ENCODE measurements at places on chromosomes 6 and 20.

DNA sequence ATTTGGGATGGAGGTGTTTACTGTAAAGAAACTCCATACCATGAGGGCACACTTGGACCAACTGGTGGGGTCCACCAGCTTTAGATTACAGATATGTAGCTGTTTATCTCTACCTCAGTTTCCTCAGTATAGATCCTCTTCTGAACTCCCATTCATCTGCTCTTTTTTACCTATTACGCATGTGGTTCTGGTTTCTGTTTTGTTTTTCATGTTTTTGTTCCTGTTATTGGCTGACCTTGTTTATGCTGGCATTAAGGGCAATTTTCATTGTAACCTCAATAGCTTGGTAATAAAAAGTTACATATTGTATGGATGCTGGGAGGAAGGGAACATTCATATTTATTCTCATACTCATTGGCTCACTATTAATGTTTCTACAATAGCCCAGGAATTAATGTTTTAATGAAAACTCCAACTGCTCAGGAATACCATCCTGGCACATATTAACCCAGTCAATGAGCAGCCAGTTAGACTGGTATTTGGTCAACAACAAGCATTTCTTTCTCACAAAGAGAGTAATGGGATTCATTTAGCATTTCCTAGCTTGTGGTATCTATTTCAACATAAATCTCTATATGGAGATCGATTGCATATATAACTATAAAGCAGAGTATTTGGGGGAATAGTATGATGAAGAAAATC, 83.8 kb upstream of the FAM184A start:
- DNase-seq, result no peak

GRCh38 chr20:14673164-14673563, 335.8 kb upstream of the FLRT3 start:
- no peak for DNase-seq

- no peak for DNase-seq
These were observed 320.9 kb upstream of the SASH1 start for GRCh38 chr6:148021699-148022098.

DNA sequence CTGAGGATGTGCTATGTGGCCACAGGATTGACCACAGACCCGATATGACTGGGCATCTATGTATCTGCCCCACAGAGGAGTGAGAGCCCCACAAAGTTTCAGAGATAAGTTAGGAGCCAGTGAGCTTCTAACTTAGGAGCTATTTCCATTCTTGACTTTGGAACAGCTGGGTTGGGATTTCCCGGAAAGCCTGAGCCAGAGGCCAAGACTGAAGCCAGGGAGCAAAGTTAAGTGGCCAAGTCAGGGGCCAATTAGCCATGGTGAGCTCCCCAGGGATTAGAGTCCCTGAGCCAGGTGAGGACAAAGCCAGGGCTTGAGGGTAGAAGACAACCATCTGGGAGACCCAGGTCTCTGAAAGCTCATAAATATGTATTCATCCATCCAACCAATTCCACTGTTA, 143.6 kb downstream of the MAFB start:
- DNase-seq, result no peak

GRCh38 chr6:164252948-164253347, 838.4 kb downstream of the QKI start:
- DNase-seq, result no peak

DNA sequence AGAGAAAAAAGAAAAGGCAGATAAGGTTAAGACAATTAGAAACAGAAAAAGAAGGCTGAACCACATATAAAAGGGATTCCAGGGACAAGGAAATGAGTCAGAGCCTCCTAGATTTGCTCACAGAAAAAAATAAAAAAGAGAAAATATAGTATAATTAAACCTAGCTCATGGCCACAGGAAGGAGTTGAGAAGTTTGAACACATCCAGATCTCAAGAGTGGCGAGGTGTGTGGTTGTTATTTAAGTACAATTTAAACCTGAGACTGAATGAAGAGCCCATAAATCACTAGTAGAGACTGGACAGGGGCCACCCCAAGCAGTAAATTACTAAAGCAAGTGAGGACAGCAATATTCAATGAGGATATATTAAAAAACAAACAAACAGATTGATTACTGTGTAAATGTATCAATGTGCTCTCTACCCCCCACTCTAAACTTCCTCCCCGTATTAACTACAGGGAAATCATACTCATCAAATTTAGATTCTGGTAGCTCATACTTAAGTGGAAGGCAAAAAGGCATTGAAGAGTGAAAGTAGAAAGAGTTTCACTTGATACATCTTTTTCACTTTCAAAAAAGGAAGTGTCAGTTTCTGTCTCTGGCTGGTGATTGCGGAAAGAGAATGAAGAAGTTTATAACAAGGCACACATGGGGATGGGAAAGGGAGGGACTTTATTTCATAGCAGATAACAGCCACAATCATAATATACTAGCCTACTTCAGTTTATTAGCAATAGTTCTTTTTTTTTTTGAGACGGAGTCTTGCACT, 49.3 kb upstream of the SCAF8 start:
- DNase-seq, result no peak

DNA sequence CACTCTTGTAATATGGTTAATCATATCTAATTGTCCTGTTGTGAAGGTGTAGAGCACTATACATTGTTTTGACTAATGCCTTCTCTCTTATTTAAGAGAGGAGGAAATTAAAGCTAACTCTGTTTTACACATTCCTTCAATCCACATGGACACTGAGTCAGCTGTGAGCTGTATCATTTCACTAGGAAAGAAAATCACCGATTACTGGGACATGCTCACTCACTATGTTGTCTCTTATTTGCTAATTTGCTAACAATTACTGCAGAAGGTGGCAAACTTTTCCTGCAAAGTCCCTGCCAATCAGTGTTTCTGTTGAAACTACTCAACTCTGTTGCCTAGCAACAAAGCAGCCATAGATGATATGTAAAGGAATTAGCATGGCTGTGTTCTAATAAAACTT, 98.2 kb downstream of the BCAS1 start:
- no peak for DNase-seq

DNA sequence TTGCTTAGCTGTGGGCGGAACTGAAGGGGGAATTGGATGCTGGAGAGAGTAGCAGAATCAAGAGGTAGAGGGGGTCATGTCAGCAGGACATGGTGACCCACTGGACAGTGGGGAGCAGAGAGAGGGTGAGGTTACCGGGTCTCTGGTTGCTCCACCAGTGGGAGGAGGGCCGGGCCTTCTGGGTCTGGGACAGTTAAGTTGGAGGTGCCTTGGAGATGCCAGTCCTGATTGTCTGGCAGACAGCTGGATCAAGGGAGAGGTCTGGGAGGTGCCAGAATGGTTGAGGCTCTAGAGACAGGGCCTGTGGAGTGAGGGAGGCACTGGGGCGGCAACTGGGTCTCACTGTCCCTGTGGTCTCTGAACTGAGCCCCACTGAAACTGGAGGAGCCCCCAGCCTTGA, 24.6 kb downstream of the MANBAL start:
- DNase-seq, result no peak

GRCh38 chr6:75202676-75203131, 3.1 kb downstream of the COL12A1 start:
- no peak for DNase-seq

GRCh38 chr20:49925901-49926454, 10.2 kb upstream of the RNF114 start:
- DNase-seq, result no peak

- DNase-seq, result peak; percentile 55
These were observed 6.3 kb downstream of the OXT start for GRCh38 chr20:3077618-3078134.

- no peak for DNase-seq
These were observed 269.1 kb upstream of the TBX18 start for GRCh38 chr6:85033547-85033946.

GRCh38 chr6:81842254-81842653, 89.8 kb upstream of the TENT5A start:
- DNase-seq, result no peak

All from activated naive CD4-positive, alpha-beta T cell treated with anti-CD3 and anti-CD28 coated beads, Interleukin-2, amount 10 ng/mL, durations not matched to agents 7 days and 5 days (primary cell).